ENCODE measurements at places on chromosomes 1 and 21. TPM values are rescaled to one million over a fixed set of nuclear protein-coding genes. Genes with fewer than 3 reads are reported as not detected.

The NUP133 gene
- 57.9 TPM for total RNA-seq

The MCM3AP gene
- 131 TPM for total RNA-seq

The NECTIN4 gene
- total RNA-seq: 0.09 TPM

The PROK1 gene
- not detected for total RNA-seq

The RNU1-2 gene
- 1,293 TPM for total RNA-seq

The NGF gene
- total RNA-seq: not detected

The C1QA gene
- 0.22 TPM for total RNA-seq

The GPR25 gene
- total RNA-seq: 0.44 TPM

The RAB3B gene
- total RNA-seq: 0.11 TPM

The C1orf94 gene
- not detected for total RNA-seq

The SPRR4 gene
- total RNA-seq: not detected

The PHF13 gene
- 12.5 TPM for total RNA-seq

GRCh38 chr1:23837908-23838307 is 12.7 kb upstream of the HMGCL start:
- no peak overlapping the region for H3K27ac ChIP-seq
- no peaks in the 10 kb centered on the region for H3K36me3 ChIP-seq
- no peak for DNase-seq
- peaks cover 8% of the 10 kb centered on the region for H3K4me1 ChIP-seq
- peak overlapping the region; percentile 56 for H3K4me3 ChIP-seq

GRCh38 chr1:200376528-200376927 is 33.3 kb downstream of the ZNF281 start:
- no peak overlapping the region for H3K4me3 ChIP-seq
- H3K27ac ChIP-seq: no peak overlapping the region
- H3K4me1 ChIP-seq: no peaks in the 10 kb centered on the region
- no peaks in the 10 kb centered on the region for H3K27me3 ChIP-seq
- no peak for DNase-seq

DNA sequence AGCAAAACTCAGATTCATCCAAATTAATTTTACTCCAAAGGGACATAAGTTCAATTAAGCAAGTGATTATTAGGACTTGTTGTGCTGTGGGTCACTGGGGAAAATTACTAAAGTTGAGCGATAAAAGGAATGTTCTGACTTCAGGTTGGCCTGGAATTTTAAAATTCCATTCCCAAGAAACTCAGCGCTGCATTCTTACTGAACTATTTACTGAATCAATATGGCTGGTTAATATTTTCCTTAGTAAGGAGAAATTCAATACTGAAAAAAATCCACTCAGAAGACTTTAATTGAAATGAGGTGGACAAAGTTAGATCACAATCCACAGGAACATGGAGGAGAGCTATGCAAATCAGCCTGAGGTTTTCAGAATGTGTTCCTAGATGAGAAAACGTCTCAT is 578.9 kb upstream of the NR5A2 start:
- no peaks in the 10 kb centered on the region for H3K4me1 ChIP-seq
- H3K4me3 ChIP-seq: no peak overlapping the region
- no peaks in the 10 kb centered on the region for H3K36me3 ChIP-seq
- no peak overlapping the region for H3K27ac ChIP-seq
- no peaks in the 10 kb centered on the region for H3K27me3 ChIP-seq

GRCh38 chr1:80445033-80445432 is 1355.7 kb upstream of the ADGRL2 start:
- H3K27me3 ChIP-seq: no peaks in the 10 kb centered on the region
- H3K36me3 ChIP-seq: no peaks in the 10 kb centered on the region
- no peak overlapping the region for H3K27ac ChIP-seq
- no peaks in the 10 kb centered on the region for H3K4me1 ChIP-seq
- no peak overlapping the region for H3K4me3 ChIP-seq

GRCh38 chr21:46443910-46444309 is 14.8 kb upstream of the DIP2A start:
- no peak for DNase-seq
- H3K27me3 ChIP-seq: no peaks in the 10 kb centered on the region
- peaks cover 30% of the 10 kb centered on the region for H3K36me3 ChIP-seq
- no peaks in the 10 kb centered on the region for H3K4me1 ChIP-seq
- H3K27ac ChIP-seq: no peak overlapping the region

- no peaks in the 10 kb centered on the region for H3K27me3 ChIP-seq
- no peak overlapping the region for H3K27ac ChIP-seq
- DNase-seq: no peak
- H3K4me1 ChIP-seq: peaks cover 18% of the 10 kb centered on the region
- H3K4me3 ChIP-seq: no peak overlapping the region
These were observed 2.7 kb downstream of the PER3 start for GRCh38 chr1:7786795-7787194.

- H3K4me3 ChIP-seq: no peak overlapping the region
- no peak overlapping the region for H3K27ac ChIP-seq
- peaks cover 5% of the 10 kb centered on the region for H3K4me1 ChIP-seq
- no peaks in the 10 kb centered on the region for H3K27me3 ChIP-seq
- no peak for DNase-seq
These were observed 7.8 kb downstream of the STMN1 start for GRCh38 chr1:25898223-25899015.

GRCh38 chr1:155379631-155380090 is 59.0 kb downstream of the RUSC1 start:
- no peaks in the 10 kb centered on the region for H3K4me1 ChIP-seq
- no peak overlapping the region for H3K4me3 ChIP-seq
- H3K36me3 ChIP-seq: peaks cover 21% of the 10 kb centered on the region
- no peak overlapping the region for H3K27ac ChIP-seq
- no peaks in the 10 kb centered on the region for H3K27me3 ChIP-seq
- no peak for DNase-seq

GRCh38 chr1:100747771-100748170 is 28.2 kb downstream of the VCAM1 start:
- DNase-seq: no peak
- H3K4me1 ChIP-seq: no peaks in the 10 kb centered on the region
- H3K27ac ChIP-seq: no peak overlapping the region
- H3K4me3 ChIP-seq: no peak overlapping the region

- no peaks in the 10 kb centered on the region for H3K27me3 ChIP-seq
- DNase-seq: no peak
- no peak overlapping the region for H3K4me3 ChIP-seq
- no peaks in the 10 kb centered on the region for H3K36me3 ChIP-seq
- no peak overlapping the region for H3K27ac ChIP-seq
These were observed 21.2 kb upstream of the UTS2 start for GRCh38 chr1:7873801-7874795.

- H3K27ac ChIP-seq: no peak overlapping the region
- no peak for DNase-seq
- H3K4me1 ChIP-seq: no peaks in the 10 kb centered on the region
- no peak overlapping the region for H3K4me3 ChIP-seq
- no peaks in the 10 kb centered on the region for H3K27me3 ChIP-seq
These were observed 83.4 kb downstream of the MATN1 start for GRCh38 chr1:30639881-30640452.

GRCh38 chr1:151619489-151620093 is 7.7 kb downstream of the SNX27 start:
- DNase-seq: no peak
- H3K36me3 ChIP-seq: no peaks in the 10 kb centered on the region
- H3K27ac ChIP-seq: no peak overlapping the region
- H3K4me1 ChIP-seq: peaks cover 13% of the 10 kb centered on the region
- H3K4me3 ChIP-seq: no peak overlapping the region
- no peaks in the 10 kb centered on the region for H3K27me3 ChIP-seq

DNA sequence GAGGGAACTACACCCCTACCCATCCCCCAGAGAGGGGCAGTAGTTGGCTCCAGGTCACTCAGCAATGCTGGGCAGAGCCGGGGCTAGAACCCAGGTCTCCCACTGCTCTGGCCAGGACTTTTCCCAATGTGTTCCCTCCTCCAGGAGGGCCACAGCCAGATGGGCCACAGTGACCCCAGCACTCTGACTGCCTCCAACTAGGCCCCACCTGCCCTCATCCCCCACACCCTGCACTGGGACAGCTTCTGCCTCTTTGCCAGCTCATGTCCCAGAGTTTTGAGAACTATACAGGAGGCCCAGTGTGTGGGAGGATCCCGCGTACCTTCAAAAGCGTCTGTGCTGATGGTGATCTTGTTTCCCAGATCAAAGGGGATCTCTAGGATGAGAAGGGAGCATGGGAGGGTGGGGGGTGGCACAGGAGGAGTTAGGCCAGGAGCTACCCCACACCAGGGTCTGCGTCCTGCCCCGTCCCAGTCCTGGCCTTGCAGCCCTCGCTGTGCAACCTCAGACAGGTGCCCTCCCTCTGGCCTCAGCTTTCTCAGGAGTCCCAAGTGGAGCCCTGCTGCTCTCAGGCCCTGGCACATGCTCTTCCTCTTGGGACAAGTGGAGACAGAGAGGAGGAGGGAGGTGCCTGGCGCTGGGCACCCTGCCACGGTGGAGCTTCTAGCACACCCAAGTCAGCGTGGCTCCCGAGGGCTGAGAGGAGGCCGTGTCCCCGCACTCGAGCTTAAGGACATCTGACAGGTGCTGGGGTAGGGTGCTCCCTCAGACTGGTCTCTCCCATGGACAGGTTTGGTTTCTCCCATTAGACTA is 22.0 kb downstream of the MYOM3 start:
- DNase-seq: no peak
- no peaks in the 10 kb centered on the region for H3K27me3 ChIP-seq

DNA sequence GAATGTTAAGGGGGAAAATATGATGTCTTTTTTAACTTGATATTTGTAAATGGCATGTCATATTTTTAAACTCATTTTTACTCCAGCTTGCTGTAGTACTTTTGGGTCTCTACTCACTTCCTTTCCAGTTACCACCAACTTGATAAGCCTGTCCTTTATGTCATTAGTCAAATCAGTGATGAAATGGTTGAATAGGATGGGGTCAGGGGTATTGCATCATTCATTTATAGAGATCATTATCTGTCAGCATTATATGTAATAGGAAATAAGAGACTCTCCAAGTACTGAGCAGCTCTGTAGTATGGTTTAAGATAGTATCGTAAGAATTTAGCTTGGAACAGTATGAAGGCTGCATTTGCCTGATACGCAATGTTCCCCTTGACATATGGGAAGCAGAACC is 227.3 kb downstream of the BRINP3 start:
- no peak overlapping the region for H3K4me3 ChIP-seq
- no peak for DNase-seq
- no peaks in the 10 kb centered on the region for H3K4me1 ChIP-seq

DNA sequence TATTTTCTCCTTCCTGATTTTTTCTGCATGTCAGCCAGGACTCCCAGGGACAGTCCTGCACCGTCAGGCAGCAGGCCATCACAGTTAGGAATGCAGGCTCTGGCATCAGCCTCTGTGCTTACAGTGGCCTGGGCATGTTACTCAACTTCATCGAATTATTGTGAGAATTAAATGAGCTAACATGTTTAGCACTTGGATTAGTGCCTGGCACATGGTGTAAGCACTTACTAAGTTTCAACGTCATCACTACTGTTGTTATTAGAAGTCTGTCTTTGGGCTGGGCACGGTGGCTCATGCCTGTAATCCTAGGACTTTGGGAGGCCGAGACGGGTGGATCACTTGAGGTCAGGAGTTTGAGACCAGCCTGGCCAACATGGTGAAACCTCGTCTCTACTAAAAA is 45.1 kb downstream of the SCCPDH start:
- no peak for DNase-seq
- H3K4me1 ChIP-seq: no peaks in the 10 kb centered on the region
- no peaks in the 10 kb centered on the region for H3K36me3 ChIP-seq
- H3K27me3 ChIP-seq: no peaks in the 10 kb centered on the region

GRCh38 chr1:17567582-17567981 is 28.1 kb downstream of the ARHGEF10L start:
- H3K27ac ChIP-seq: no peak overlapping the region
- no peak for DNase-seq
- no peaks in the 10 kb centered on the region for H3K4me1 ChIP-seq
- H3K4me3 ChIP-seq: no peak overlapping the region
- H3K36me3 ChIP-seq: no peaks in the 10 kb centered on the region

GRCh38 chr1:154353966-154354365 is 28.6 kb downstream of the ATP8B2 start:
- H3K27ac ChIP-seq: no peak overlapping the region
- H3K27me3 ChIP-seq: no peaks in the 10 kb centered on the region
- H3K4me3 ChIP-seq: no peak overlapping the region
- peaks cover 7% of the 10 kb centered on the region for H3K36me3 ChIP-seq
- DNase-seq: no peak
- peaks cover 23% of the 10 kb centered on the region for H3K4me1 ChIP-seq

GRCh38 chr1:18752409-18752808 is 107.1 kb downstream of the TAS1R2 start:
- no peaks in the 10 kb centered on the region for H3K4me1 ChIP-seq
- H3K27ac ChIP-seq: no peak overlapping the region
- DNase-seq: no peak
- no peaks in the 10 kb centered on the region for H3K36me3 ChIP-seq
- H3K27me3 ChIP-seq: no peaks in the 10 kb centered on the region

- DNase-seq: no peak
- no peak overlapping the region for H3K4me3 ChIP-seq
- no peaks in the 10 kb centered on the region for H3K27me3 ChIP-seq
These were observed 1.3 kb upstream of the LEMD1 start for GRCh38 chr1:205422993-205423642.

- no peak for DNase-seq
- H3K4me3 ChIP-seq: no peak overlapping the region
- H3K27ac ChIP-seq: no peak overlapping the region
- H3K36me3 ChIP-seq: no peaks in the 10 kb centered on the region
- H3K27me3 ChIP-seq: no peaks in the 10 kb centered on the region
These were observed 314.9 kb upstream of the DEPDC1 start for GRCh38 chr1:68811806-68812205.

DNA sequence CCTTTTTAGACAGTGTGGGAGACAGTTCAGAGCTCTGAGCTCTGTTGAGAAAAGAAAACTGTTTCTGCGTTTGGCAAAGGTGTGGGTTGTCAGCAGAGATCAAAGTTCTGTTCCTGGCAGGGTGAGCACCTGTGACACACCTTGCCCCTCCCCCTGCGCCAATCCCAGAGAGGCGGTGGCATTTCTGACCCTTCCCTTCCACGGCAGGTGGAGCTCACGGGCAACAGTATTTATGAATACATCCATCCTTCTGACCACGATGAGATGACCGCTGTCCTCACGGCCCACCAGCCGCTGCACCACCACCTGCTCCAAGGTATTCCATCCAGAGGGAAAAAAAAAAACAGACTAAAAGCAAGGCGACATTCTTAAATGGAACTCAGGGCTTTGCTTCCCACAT is 20.7 kb downstream of the SIM2 start:
- H3K4me3 ChIP-seq: no peak overlapping the region
- no peaks in the 10 kb centered on the region for H3K4me1 ChIP-seq

All from CD8-positive, alpha-beta memory T cell (primary cell).